Naive thymus-derived CD4-positive, alpha-beta T cell (primary cell): ENCODE measurements at places on chromosomes 13 and 19. TPM values are rescaled to one million over a fixed set of nuclear protein-coding genes. Genes with fewer than 3 reads are reported as not detected.
A peak's percentile ranks its signal among the peaks of the same experiment; 100 is the strongest.

The WDR88 gene
- total RNA-seq = not detected

- H3K4me1 ChIP-seq = no peaks in the 10 kb centered on the region
- H3K4me3 ChIP-seq = no peak overlapping the region
- DNase-seq = no peak
- no peaks in the 10 kb centered on the region for H3K36me3 ChIP-seq
These were observed 20.5 kb upstream of the LATS2 start for GRCh38 chr13:21081926-21082325.

The PSG1 gene
- total RNA-seq = 0.37 TPM

DNA sequence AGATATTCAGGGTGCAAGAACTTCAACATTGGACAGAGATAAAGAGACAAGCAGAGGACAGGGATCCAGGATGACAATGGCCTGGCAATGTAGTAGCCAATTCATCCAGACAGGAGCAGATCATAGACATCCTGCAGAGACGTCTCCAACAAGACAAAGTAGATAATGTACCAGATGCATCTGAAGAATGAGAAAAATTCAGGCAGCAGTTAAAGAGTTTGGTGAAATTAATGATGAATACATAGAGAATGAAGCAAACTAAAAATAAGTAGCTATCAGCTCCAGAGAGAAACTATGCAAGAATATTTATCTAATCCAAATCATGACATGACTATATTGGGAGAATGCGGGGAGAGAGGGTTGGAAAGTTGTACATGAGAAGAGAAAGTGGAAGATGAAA, 278.4 kb upstream of the DACH1 start:
- H3K4me1 ChIP-seq = no peaks in the 10 kb centered on the region
- H3K4me3 ChIP-seq = no peak overlapping the region
- H3K27ac ChIP-seq = no peak overlapping the region
- H3K27me3 ChIP-seq = no peaks in the 10 kb centered on the region

DNA sequence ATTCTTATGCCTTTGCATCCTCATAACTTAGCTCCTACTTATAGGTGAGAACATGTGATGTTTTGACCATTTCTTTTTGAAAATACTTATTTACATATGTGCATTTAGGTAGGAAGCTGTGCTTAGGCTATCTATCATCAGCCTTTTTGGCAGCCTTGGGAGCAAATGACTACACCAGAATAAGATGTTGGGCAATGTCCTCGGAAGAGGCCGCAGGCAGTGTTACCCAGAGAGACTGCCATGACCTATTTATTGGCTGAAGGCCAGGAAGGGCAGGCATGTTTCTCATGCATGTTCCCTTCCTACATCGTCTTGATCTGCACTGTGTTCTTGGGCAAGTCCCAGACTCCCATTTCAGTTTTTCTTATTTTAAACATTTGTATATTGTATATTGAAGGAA, 122.3 kb downstream of the B3GLCT start:
- no peaks in the 10 kb centered on the region for H3K4me1 ChIP-seq
- H3K36me3 ChIP-seq = peaks cover 5% of the 10 kb centered on the region
- H3K27ac ChIP-seq = no peak overlapping the region
- no peaks in the 10 kb centered on the region for H3K27me3 ChIP-seq

DNA sequence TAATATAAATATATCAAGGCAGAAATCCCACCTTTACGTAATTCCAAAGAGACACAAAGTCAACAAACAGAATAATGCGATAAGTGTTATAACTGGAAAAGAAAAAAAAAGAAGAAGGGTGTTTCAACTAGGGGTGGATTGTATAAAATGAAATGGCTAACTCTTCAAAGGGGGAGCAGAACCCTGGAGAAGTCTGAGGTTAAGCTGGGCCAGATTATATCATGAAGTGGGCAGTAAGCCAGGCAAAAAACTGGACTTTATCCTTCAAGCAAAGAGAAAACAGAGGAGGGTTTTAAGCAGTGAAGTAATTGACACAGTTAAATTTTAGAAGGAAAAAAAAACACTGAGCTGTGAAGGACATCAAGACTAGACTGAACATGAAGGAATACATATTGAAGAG, 41.9 kb downstream of the TBC1D4 start:
- no peak overlapping the region for H3K4me3 ChIP-seq
- no peaks in the 10 kb centered on the region for H3K4me1 ChIP-seq
- no peaks in the 10 kb centered on the region for H3K27me3 ChIP-seq
- no peak overlapping the region for H3K27ac ChIP-seq
- no peak for DNase-seq

DNA sequence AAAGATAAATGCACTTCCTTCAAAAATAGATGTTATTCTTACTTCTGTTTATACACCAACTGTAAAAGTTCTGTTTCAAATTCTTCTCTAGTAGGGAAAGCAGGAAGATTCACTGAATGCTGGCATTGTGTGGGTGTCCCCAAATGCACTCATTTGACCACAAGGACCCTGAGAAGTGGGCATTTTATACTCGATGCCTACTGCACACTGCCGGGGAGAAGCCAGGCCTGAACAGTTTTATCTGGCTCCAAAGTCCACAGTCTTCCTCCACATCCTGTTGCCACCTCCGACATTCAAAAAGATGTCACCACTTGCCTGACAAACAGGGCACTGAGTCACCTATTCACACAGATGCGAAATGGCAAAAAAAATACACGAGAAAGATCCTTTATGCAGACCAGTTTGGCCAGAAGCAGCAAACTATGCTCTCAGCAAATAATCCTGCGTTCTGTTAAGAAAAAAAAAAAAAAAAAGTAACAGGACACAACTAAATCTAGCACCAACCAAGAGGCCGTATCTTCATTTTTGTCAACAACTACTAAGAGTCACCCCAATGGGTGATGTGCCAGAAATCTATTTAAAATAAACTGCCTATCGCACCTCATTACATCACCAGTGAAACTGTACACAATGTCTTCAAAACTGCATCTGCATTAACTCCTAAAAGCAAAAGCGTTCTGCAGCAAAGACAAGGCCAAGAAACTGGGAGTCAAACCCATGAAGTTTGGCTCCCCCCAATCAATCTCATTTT, 6.2 kb downstream of the ZC3H4 start:
- H3K4me1 ChIP-seq = peaks cover 41% of the 10 kb centered on the region
- H3K27ac ChIP-seq = peak overlapping the region; percentile 99
- peak overlapping the region; percentile 15 for H3K4me3 ChIP-seq
- no peaks in the 10 kb centered on the region for H3K27me3 ChIP-seq

- peak; percentile 74 for DNase-seq
- peaks cover 38% of the 10 kb centered on the region for H3K36me3 ChIP-seq
- peak within 1 kb of the TSS; percentile 88 for H3K27ac ChIP-seq
These were observed at the start of gene S1PR4 for GRCh38 chr19:3178377-3178972. Gene S1PR4, plus strand, starts transcription at chr19:3178769. Its CDS starts 24 bp downstream, at chr19:3178793.

The ZNF154 gene
- total RNA-seq = 18.5 TPM

GRCh38 chr13:113171250-113172125, 13.0 kb downstream of the PROZ start:
- H3K4me1 ChIP-seq = peaks cover 14% of the 10 kb centered on the region
- no peak overlapping the region for H3K4me3 ChIP-seq
- DNase-seq = no peak
- no peaks in the 10 kb centered on the region for H3K36me3 ChIP-seq
- no peak overlapping the region for H3K27ac ChIP-seq

DNA sequence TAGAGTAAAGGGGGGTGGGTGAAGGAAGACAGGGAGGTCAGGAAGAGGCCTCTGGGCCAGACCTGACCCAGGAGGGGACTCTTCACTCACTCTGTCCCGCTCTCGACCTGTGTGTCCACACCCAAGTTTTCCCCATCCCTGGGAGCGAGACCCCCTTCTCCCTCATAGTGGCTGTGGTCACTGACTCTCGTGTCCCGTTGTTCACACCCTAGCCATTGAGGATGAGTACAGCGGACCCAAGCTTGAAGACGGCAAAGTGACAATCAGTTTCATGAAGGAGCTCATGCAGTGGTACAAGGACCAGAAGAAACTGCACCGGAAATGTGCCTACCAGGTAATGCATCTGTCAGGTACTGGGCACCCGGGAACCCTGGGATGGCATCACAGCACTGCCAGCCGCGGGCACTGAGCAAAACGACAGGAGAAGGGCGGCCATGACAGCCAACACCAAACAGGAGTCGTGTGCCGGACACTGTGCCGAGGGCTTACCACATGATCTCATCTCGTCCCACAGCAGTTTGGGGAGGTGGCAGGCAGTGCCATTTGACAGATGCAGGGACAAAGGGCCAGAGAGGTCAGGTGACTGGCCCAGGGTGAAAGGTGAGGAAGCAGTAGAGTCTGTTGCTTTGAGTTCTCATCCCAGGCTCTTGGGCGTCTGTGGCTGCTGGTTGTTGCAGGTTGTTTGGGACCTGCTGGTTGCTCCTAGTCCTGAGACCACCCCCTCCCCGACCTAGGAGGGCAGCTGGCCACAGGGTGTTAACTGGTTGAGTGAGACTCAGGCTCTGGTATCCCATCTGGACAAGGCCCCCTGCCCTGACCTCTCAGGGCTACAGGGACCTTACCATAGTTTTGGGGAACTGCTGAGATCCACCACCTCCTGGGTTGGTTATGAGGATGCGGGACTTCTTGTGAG, 29.6 kb downstream of the PPP5C start:
- no peak overlapping the region for H3K4me3 ChIP-seq
- H3K4me1 ChIP-seq = peaks cover 2% of the 10 kb centered on the region
- H3K36me3 ChIP-seq = peaks cover 58% of the 10 kb centered on the region
- H3K27ac ChIP-seq = no peak overlapping the region
- no peaks in the 10 kb centered on the region for H3K27me3 ChIP-seq
- DNase-seq = no peak

The SERPINE3 gene
- not detected for total RNA-seq

- H3K36me3 ChIP-seq = no peaks in the 10 kb centered on the region
- no peak overlapping the region for H3K4me3 ChIP-seq
- H3K27me3 ChIP-seq = no peaks in the 10 kb centered on the region
- H3K27ac ChIP-seq = no peak overlapping the region
These were observed 336.5 kb downstream of the FOXO1 start for GRCh38 chr13:40329781-40330485.

The ARHGAP33 gene
- total RNA-seq = 26.1 TPM
